Stimulated activated CD8-positive, alpha-beta memory T cell treated with anti-CD3 and anti-CD28 coated beads, Interleukin-7, amount 100 ng/mL, for 48 hours (primary cell): ENCODE measurements at places on chromosomes 5 and 9.

- DNase-seq = no peak
These were observed 8.8 kb downstream of the FAM13B start for GRCh38 chr5:138024117-138024516.

GRCh38 chr9:81317223-81317622 lies 372.1 kb downstream of the TLE1 start:
- DNase-seq = no peak

DNA sequence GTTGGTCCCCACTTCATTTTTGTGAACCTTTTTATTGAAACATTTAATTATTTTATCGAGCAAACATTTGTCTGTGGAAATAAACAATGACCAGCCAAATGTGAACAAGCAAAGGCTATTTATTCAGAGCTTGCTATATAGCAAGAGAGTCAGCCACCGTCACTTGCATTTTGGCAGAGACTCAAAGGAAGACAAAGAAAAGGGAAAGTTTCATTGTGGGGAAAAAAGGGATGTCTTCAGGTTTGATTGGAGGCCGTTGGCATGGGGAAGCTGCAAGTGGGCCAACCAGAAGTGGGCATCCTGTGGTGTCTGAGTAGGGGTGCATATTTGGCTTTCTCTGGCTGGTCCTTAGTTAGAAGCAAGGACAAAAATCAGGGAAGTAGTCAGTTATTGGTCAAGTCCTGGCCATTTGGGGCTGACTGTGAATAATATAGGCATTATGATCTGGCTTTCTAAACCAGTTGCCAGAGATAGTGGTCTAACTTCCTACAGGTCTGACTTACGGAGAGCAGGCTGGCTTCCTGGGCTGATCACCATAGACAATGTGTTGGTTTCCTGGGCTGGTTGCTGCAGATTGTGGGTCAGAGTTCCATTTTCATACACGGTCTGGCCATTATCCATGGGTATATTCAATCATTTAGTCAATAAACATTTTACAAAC lies 16.6 kb downstream of the ENC1 start:
- no peak for DNase-seq

DNA sequence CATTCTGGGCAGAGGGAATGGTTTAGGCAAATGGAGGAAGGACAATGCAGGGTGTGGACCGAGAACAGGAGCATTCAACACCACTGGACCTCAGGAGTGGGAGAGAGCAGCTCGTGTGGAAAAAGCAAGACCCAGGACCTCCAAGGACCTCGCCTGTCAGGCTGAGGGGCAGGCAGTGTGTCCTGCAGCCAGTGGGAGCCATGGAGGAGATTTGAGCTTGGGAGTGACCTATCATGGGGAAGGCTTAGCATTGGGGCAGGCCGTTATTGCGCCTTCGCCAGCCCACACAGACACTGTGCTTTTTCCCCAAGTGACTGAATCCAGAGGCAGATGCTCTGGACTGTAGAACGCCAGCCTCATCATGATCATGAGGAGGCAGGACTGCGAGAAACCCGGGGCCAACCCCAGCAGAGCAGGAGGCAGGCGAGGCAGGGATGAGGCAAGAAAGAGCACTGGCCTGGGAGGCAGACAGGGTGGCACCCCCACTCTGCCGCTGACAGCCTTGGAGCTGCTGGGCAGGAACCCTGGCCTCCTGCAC lies 3.3 kb downstream of the CDHR2 start:
- DNase-seq = no peak

DNA sequence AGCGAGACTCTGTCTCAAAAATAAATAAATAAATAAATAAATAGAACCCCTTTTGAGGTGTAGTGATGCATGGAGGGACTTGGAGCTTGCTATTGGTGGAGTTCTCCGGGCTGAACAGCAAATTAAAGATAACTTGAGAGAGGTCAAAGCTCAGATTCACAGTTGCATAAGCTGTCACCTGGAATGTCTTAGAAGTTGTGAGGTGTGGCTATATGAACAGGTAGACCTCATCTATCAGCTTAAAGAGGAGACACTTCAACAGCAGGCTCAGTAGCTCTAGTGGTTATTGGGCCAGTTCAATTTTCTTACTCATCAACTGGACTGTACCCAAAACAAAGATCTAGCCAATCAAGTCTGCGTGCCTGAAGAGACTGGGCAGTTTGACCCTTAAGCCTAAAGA lies 11.7 kb upstream of the STING1 start:
- no peak for DNase-seq

DNA sequence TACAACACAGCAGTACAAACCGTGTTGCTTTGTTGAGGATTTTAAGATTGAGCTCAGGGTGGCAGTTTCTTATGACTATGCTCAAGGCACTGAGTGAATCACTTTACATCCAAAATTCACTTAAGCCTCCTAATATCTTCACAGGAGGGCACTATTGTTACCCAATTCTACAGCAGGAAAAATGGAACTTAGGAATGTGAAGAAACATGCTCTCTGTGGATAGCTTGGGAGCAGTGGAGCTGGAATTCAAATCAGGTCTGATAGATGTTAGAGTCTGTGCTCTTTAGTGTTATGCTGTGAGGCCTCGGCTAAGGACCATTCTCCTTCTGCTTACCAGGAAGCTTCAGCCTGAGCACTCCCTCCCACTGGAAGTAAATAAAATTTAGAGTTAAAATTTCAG lies 18.7 kb upstream of the HMHB1 start:
- no peak for DNase-seq

DNA sequence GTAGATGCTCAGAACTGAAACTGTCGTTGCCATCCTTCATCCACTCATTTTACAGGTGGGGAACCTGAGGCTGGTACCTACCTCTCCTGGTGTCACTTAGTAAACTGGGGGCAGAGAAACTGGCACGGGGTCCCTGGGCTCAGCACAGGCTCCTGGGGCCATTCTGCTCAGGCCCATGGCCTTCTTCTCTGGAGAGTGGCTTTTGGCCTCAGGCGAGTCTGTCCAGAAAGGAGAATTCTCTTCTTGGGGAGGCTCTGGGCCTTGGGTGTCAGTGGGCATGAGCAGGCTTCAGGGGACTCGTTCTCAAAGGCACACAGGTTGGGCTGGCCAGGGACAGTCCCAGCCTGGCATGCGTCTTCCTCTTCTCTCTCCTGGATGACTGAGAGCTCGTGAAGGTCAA lies 24.6 kb downstream of the COL5A1 start:
- no peak for DNase-seq

GRCh38 chr5:68289498-68289897 lies 73.9 kb downstream of the PIK3R1 start:
- no peak for DNase-seq

- DNase-seq = no peak
These were observed 23.3 kb downstream of the CFAP90 start for GRCh38 chr5:7827610-7828009.

DNA sequence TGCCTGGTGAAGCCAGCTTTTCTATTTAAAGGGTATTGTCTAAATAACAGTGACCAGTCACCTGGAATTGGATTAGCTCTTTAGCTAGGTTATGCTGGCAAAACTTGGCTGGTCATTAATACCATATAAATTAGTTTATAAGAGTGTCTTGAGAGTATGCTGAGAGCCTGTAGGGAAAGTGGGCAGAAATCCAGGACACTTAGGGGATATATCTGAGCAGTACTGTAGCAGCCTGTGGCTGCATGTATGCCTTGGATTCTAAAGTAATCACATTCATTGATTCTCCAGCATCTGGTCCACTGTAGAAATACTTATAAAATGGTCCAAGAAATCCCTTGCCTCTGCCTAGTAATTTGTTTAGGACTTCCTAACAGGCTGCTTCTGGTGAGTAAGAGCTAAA lies 288.9 kb upstream of the DMAC1 start:
- DNase-seq = no peak

GRCh38 chr5:40733879-40734563 lies 21.7 kb downstream of the TTC33 start:
- DNase-seq = no peak

- DNase-seq = no peak
These were observed 466.1 kb downstream of the PTPRD start for GRCh38 chr9:10146517-10147331.
